ENCODE measurements at places on chromosomes 7 and 10.
A peak's percentile ranks its signal among the peaks of the same experiment; 100 is the strongest.

DNA sequence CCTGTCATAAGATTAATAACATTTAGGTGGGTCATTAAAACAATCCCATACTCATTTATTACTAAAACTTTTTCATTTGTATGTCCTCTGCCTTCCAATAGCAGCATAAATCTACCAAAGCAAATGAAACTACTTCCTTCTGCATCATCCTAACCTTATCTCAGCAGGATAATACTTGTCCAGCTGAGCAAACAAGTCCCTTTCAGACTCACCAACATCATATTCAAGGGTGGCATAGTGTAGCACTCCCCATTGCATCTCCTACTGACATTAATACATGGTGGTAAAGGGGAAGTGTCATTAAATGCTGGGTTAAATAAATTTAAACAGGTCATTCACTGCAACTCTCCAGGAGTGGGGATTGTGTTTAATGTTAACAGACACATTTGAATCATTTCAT lies 3.4 kb upstream of the MINDY3 start:
- no peak for DNase-seq

- DNase-seq = no peak
Measured at GRCh38 chr7:74037609-74038008, 9.6 kb downstream of the ELN start.

DNA sequence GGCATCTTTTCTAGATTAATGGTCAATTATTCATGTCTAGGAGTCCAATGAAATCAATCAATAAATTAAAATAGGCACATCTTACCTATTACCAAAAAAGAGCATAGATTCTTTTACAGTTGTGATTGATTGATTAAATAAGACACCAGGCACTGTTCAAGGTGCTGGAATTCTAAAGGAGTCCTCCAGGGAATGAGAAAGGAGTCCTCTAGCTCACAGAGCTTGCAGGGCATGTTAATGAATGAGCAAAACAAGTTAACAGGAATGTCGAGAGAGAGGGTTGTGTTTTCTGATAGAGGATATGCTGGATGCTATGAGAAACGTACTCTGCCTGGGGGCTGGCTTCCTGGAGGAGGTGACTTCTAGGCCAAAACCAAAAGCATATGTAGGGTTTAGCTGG lies 191.4 kb downstream of the BMPER start:
- DNase-seq = no peak

DNA sequence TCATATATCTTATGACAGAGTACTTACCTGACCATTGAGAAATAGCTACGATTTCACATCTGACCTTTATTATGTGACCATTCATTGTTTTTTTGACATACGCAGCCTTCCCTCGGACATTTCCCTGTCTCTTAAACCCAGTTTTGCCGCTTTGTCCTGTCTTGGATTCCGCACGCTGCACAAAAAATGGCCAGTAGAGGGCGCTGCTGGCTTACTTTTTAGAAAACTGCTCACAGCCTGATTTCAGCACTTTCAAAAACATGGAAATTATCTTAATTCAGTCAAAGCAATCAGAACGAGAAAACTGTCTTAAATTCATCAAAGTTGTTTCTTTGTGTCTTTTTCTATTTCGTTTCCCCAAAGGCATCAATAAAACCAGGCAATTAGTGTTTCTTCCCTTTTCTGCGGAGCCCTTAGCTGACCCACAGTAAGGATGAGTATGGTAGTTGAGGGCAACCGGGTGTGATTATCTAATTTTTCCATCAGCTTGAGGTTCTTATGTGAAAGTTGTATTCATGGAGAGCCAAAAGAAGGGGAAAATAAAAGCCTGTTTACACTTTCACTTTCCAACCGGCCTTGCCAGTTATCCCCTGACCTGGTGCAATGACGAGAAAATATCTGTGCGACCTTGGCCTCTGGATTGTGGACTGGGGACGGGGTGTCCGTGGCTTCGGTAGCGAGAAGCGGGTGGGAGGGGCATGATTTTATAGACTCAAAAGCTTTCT lies 144.4 kb downstream of the DYNC1I1 start:
- DNase-seq = peak; percentile 55

GRCh38 chr10:107814865-107815487 lies 650.5 kb upstream of the SORCS1 start:
- DNase-seq = peak; percentile 53

DNA sequence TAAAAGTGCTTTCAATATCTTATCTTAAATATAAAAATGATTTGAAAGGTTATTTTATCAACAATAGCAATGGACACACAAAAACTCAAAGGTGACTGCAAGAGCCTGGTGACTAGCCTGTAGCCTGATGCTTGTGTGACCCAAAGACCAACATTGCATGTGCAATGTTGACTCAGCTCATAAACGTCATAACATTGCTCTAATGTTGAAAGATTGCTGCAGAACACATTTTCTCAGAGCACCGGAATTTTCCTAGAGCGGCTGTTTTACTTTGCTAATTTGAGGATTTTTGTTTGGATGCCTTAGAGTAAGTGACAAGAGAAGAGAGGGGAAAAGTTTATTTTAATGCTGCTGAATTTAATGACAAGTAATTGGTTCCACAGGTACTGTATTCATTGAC lies 107.1 kb downstream of the RAB18 start:
- peak; percentile 8 for DNase-seq

DNA sequence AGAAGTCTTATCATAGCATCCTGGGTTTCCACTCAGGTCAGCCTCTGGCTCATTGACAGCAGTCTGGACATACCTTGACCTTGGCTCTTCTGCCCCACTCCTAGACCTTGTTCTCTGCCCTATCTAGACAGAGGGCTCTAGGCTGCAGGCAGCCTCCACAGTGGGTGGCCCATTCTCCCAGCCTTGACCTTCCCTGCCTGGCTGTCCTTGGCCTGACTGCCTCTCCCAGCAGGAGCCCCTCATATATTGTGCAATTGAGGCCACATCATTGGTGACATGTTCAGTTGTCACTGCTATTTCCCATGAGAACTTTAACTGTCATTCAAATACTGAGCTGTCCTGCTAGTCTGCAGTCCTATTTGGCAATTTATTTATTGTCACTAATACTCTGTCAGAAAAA lies 503.4 kb downstream of the PLXNA4 start:
- no peak for DNase-seq
